ENCODE measurements at places on chromosomes 3 and 15. TPM values are rescaled to one million over a fixed set of nuclear protein-coding genes. Genes with fewer than 3 reads are reported as not detected.

WDR72 gene
- total RNA-seq: not detected

NANOGP8 gene
- not detected for total RNA-seq

DUOXA2 gene
- not detected for total RNA-seq

CHCHD6 gene
- total RNA-seq: 11.9 TPM

MOBP gene
- not detected for total RNA-seq

GOLGA8T gene
- 0.26 TPM for total RNA-seq

CCDC54 gene
- not detected for total RNA-seq

VGLL3 gene
- total RNA-seq: 14.5 TPM

C3orf80 gene
- total RNA-seq: 0.25 TPM

EPHA3 gene
- 3.0 TPM for total RNA-seq

UBA3 gene
- 68.7 TPM for total RNA-seq

LEKR1 gene
- total RNA-seq: 0.26 TPM

Data from aortic smooth muscle cell (primary cell).